ENCODE measurements at places on chromosomes 12 and 14. TPM values are rescaled to one million over a fixed set of nuclear protein-coding genes. Genes with fewer than 3 reads are reported as not detected.

DNA sequence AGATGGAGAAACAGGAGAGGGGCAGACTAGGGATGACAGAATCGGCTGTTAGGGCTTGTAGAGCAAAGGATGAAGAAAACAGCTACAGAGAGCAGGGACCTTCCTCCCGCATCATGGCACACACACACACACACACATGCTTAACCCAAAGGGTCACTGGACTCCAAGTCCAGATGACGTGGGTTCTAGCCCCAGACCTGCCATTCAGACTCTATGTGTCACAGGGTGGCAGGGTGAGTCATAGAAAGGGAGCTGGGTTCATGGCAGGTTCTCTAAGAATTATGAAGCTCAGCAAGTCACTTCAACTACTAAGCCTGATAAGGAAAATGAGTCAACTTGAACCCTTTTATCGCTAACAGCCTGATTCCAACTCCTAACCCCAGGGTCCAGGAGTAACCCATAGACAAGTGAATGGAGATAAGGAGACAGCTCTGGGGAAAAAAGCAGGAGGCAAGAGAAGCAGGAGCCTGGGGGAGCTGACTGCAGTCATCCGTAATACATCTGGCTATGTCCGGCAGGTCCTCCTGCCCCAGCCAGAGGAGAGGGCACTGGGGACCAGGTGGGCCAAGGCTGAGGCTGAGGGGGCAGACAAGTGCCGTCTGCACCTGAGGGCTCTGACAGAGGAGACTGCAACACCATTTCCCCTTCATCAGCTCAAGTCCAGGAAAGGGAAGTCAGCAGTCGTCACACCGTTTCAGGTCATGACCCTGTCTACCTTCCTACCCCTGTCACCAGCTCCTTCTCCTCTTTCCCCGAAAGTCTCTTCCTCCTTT, 3.6 kb upstream of the TNFRSF1A start:
- no peaks in the 10 kb centered on the region for H3K36me3 ChIP-seq
- H3K4me1 ChIP-seq, result peaks cover 17% of the 10 kb centered on the region
- H3K27ac ChIP-seq, result peak overlapping the region; percentile 48

GRCh38 chr14:20331053-20331613, 1.9 kb downstream of the CCNB1IP1 start:
- no peak overlapping the region for H3K27ac ChIP-seq
- H3K4me1 ChIP-seq, result peaks cover 6% of the 10 kb centered on the region
- no peaks in the 10 kb centered on the region for H3K27me3 ChIP-seq
- peak overlapping the region; percentile 77 for H3K4me3 ChIP-seq
- no peak for DNase-seq

DNA sequence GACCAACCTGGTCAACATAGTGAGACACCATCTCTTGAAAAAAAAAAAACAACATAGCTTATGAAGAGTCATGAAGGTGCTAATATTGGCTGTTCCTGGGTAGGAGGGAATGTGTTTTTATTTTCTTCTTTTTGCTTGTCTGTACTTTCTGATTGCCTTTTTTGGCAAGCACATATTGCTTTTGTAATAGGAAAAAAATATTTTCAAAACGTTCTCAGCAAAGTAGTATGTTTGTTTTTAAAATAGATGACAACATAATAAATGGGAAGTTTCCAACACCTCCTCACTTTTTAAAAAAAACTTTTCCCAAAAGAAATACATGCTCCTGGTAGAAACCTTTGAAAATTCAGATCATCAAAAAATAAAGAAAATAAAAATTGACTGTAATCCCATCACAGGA, 20.9 kb downstream of the FOS start:
- H3K4me1 ChIP-seq, result no peaks in the 10 kb centered on the region
- H3K27me3 ChIP-seq, result no peaks in the 10 kb centered on the region
- no peak overlapping the region for H3K4me3 ChIP-seq
- H3K36me3 ChIP-seq, result no peaks in the 10 kb centered on the region
- DNase-seq, result no peak
- H3K27ac ChIP-seq, result no peak overlapping the region

- H3K27me3 ChIP-seq, result no peaks in the 10 kb centered on the region
- H3K4me3 ChIP-seq, result no peak overlapping the region
- H3K27ac ChIP-seq, result no peak overlapping the region
- peaks cover 15% of the 10 kb centered on the region for H3K4me1 ChIP-seq
Observed at GRCh38 chr12:105937009-105937408, 201.7 kb downstream of the NUAK1 start.

- H3K4me1 ChIP-seq, result peaks cover 74% of the 10 kb centered on the region
Observed at GRCh38 chr12:53824001-53824712, 72.4 kb upstream of the CISTR start.

GRCh38 chr12:13205809-13206559, 9.5 kb downstream of the EMP1 start:
- H3K4me1 ChIP-seq, result peaks cover 31% of the 10 kb centered on the region
- 0 out of 2 replicates have a peak overlapping the region, but pooled peaks have one; percentile 0 for H3K27ac ChIP-seq
- no peak for DNase-seq
- no peaks in the 10 kb centered on the region for H3K27me3 ChIP-seq
- H3K36me3 ChIP-seq, result no peaks in the 10 kb centered on the region

GRCh38 chr12:85759091-85759490, 77.1 kb downstream of the RASSF9 start:
- H3K27me3 ChIP-seq, result no peaks in the 10 kb centered on the region
- DNase-seq, result no peak
- H3K4me1 ChIP-seq, result no peaks in the 10 kb centered on the region
- H3K27ac ChIP-seq, result no peak overlapping the region

DNA sequence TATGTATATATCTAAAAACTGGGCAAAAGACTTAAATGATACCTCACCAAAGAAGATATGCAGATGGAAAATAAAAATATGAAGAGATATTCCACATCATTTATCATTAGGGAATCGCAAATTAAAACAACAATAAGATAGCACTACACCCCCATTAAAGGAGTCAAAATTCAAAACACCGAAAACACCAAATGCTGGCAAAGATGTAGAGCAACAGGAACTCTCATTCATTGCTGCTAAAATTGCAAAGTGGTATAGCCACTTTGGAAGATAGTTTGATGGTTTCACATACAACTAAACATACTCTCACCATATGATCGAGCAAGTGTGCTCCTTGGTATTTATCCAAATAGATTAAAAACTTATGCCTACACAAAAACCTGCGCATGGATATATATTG, 131.5 kb upstream of the BCL2L14 start:
- H3K36me3 ChIP-seq, result no peaks in the 10 kb centered on the region
- H3K27ac ChIP-seq, result no peak overlapping the region
- H3K27me3 ChIP-seq, result no peaks in the 10 kb centered on the region

DNA sequence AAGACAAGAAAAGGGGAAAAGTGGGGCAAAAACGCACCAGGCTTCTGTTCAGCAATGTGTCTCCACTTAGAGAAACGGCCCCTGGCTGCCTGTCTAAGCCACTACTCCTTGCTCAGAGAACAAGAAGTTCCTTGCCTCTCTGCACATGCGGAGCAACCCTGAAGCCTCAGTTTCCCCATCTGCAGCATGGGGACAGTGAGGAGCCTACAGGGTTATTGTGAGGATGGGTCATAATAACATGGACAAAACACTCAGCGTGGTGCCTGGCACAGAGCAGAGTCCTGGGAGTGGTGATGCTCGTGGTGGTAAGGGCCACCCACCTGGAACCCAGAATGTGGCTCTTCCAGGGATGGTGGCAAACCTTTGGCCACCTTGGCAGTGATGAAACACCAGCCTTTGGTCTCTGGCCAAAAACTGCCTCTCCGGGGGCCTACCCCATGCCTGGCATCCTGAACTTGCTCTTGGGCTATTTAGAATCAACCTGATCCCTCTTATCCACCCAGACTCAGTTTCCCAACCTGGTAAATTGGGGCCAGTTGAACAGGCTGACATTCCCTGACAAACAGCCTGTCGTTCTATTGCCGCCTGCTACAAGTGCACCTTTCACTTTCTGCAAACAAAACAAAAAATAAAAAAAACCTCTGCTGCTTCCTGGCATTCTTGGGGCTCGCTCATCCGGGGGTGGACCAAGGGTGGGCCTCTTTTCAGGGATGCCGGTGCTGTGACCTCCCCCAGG, 56.5 kb upstream of the DLK1 start:
- H3K4me1 ChIP-seq, result peaks cover 28% of the 10 kb centered on the region
- no peaks in the 10 kb centered on the region for H3K36me3 ChIP-seq
- no peak overlapping the region for H3K4me3 ChIP-seq
- no peak overlapping the region for H3K27ac ChIP-seq
- DNase-seq, result no peak

DNA sequence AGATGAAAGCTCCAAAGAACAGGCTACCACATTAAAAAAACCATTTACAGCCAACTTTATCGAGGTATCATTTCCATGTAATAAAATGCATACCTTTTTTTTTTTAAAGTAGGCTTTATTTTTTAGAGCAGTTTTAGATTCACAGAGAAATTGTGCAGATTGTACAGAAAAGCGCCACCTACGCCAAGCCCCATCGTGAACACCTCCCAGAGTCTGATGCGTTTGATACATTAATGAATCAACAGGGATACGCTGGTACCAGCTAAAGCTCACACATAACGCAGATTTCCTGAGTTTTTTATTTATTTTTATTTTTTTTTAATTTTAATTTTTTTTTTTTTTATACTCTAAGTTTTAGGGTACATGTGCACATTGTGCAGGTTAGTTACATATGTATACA, 129.9 kb downstream of the KIF26A start:
- DNase-seq, result no peak
- H3K4me1 ChIP-seq, result no peaks in the 10 kb centered on the region
- H3K27me3 ChIP-seq, result no peaks in the 10 kb centered on the region
- H3K27ac ChIP-seq, result no peak overlapping the region

GRCh38 chr14:95832012-95832411, 44.6 kb upstream of the TUNAR start:
- H3K27me3 ChIP-seq, result no peaks in the 10 kb centered on the region
- H3K36me3 ChIP-seq, result no peaks in the 10 kb centered on the region
- no peak overlapping the region for H3K27ac ChIP-seq
- DNase-seq, result no peak

- H3K4me3 ChIP-seq, result no peak overlapping the region
- DNase-seq, result no peak
- no peaks in the 10 kb centered on the region for H3K27me3 ChIP-seq
Observed at GRCh38 chr12:88897723-88898122, 317.5 kb upstream of the KITLG start.

The TAS2R8 gene
- total RNA-seq, result not detected

Data from Panc1 (cell line).